ENCODE measurements at places on chromosomes 4 and X.

DNA sequence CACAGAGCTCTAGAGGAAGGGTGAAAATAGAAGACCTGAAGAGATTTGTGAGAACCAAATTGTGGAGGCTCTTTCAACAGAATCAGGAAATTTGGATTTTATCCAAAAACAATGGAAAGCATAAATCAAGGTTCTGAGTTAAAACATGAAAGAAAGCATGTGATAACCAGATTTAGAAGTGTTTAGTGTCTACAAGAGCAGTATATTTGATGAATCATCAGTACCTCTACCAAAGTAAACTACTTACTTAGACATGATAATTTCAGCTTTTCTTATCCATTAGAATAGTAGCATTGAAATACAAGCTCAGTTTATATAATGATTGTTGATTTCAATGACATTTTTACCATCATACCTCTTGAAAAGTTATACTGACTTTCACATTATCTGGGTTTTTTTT, 25.9 kb upstream of the INTU start:
- no peak for DNase-seq

DNA sequence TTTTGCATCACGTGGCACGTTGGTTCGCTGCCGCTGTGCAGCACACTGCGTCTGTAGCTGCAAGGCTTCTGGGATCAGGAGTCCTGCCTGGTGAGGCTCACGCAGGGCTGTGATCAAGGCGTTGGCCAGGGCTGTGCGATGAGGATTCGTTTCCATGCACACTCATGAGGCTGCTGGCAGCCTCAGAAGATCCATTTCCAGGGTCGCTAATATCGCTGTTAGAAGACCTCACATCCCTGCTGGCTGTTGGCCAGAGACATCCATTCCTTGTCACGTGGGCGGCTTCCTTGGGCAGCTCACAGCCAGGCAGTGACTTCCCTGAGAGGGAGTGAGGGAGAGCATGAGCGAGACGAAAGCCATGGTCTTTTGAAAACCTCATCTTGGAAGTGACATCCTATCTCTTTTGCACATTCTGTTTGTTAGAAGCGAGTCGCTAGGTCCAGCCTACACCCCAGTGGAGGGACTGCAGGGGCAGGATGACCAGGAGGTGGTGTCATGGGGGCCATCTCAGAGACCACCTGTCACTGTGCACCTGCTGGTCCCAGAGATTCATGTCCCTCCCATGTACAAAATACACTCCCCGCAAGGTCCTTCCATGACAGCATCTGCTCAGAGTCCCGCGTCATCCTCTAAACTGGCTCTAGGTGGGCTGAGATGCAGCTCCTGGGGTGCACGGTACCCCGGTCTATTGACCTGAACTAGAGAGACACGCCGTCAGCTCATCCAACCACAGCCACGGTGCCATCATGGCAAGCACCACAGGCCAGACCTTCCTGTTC, 12.2 kb downstream of the RGS12 start:
- DNase-seq, result no peak

DNA sequence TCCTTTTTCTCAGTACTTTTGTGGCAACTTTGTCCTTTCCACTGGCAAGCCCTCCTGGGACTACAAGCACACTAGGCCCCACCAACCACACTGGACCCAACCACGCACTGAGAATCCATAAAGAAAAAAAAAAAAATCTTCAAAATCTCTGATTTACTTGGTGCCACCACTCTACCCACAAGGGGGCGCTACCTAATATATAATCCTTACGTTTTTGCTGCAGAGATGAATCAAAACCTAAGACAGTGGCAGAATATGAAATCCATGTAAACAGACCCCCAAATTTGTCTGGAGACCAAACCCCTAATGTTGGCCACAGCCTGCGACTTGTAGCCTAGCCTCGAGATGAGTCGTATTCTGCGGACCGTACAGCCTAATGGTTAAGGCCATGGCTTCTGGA, 63.5 kb upstream of the ARHGAP36 start:
- peak; percentile 11 for DNase-seq

GRCh38 chr4:111268769-111269414, 646.0 kb upstream of the PITX2 start:
- DNase-seq, result no peak

- DNase-seq, result no peak
These were observed 15.1 kb downstream of the MCF2 start for GRCh38 chrX:139692908-139693307.

DNA sequence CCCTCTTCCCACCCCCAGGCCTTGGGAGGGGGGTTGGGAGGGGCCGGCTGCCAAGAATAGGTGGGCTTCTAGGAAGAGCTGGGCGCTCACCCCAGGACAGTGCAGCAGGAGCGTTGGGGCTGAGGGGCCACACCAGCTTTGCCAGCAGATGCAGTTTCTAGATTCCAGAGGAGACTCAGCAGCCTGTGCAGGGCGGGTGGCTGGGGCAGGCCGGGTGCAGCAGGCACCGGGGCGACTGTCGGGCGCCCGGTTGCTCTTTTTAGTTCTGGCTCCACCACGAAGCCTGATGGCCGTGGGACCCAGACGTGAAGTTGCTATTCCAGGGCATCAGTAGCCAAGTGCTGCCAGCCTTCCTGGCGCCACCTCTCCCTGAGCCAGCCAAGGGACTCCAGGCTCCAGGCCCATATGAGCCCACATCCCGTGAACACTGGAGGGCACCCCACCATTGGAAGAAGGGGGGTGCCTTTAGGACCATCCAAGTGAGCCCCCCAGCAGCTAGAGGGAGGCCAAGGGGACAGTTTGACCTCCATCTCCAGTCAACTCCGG, 5.8 kb downstream of the SSR4 start:
- DNase-seq, result no peak

All from inflammatory macrophage treated with lipopolysaccharide for 1 hour (primary cell).